Mucosa of descending colon (tissue), 3 donors: ENCODE measurements at places on chromosomes 7 and 10. TPM values are rescaled to one million over a fixed set of nuclear protein-coding genes. Genes with fewer than 3 reads are reported as not detected.

DNA sequence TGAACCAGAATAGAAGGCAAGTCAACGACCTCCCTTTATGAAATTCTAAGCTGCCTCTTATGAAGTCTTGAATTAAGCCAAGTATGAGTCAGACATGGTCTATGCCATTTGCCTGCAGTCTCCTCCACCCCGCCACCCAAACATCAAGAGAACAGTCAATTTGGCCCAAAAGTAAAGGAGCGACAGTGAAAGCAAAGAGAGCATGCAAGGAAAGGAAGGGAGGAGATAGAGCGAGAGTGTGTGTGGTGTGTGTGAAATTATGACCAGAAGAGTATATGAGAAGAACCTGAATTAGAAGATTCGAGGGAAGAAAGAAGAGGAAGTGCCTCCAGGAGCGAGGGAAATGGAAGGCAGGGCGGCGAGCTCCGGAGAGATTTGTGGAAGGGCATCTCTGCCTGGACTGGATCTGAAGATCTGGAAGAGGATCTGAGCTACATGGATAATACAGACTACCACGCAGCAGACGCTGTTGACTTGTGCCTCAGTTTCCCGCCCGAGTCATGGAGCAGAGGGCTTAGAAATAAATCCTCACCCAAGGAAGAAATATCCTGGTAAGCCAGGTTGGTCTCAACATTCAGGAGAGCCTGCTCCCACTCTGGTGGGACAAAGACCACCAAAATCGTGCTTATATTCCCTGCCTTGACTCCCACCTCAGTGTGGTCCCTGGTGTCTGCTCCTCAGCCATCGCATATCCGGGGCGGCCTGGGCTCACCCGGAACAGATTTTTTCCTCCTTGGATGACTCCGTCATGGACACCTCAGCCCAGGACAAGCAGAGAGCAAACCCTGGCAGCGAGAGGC is 459 bp downstream of the ZDHHC6 start:
- DNase-seq = no peak

DNA sequence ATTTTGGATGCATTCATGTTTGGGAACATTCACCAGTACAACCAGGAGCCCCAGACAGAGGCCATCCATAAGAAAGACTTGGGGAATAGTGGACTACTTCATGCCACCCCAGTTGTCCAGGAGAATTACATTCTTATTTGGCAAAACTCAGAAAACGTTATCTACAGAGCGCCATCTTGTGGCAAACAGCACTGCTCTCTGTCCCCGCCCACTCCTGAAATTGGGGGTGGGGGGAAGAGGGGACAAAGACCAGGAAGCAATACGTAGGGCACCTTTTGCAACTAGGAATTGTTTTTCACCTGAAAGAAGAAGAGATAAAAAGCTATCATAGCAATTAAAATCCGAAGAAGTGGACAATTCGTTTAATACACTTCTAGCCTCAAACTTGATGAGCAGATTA is 134.6 kb upstream of the MGMT start:
- no peak for DNase-seq

- no peak for DNase-seq
These were observed 94.5 kb downstream of the ITGA8 start for GRCh38 chr10:15625261-15625660.

- DNase-seq = no peak
These were observed 61.9 kb downstream of the CCDC6 start for GRCh38 chr10:59844436-59844835.

GRCh38 chr10:1217237-1217587 is 161.0 kb downstream of the WDR37 start:
- no peak for DNase-seq

GRCh38 chr7:137572056-137572784 is 228.7 kb upstream of the PTN start:
- no peak for DNase-seq

The AKR1E2 gene
- 6.7 TPM for total RNA-seq
